ENCODE measurements at places on chromosomes 4 and X.

- ATAC-seq = no peak
Measured at GRCh38 chr4:88705805-88706492, 8.3 kb upstream of the NAP1L5 start.

DNA sequence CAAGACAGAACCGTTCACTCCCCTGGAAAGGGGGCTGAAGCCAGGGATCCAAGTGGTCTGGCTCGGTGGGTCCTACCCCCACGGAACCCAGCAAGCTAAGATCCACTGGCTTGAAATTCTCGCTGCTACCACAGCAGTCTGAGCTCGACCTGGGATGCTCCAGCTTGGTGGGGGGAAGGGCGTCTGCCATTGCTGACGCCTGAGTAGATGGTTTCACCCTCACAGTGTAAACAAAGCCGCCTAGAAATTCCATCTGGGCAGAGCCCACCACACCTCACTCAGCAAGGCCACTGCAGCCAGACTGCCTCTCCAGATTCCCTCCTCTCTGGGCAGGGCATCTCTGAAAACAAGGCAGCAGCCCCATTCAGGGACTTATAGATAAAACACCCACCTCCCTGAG is 13.4 kb upstream of the PBDC1 start:
- no peak for ATAC-seq

GRCh38 chr4:79078339-79078738 is 139.1 kb upstream of the PAQR3 start:
- no peak for ATAC-seq

GRCh38 chrX:63747331-63747730 is 37.7 kb downstream of the ARHGEF9 start:
- no peak for ATAC-seq

DNA sequence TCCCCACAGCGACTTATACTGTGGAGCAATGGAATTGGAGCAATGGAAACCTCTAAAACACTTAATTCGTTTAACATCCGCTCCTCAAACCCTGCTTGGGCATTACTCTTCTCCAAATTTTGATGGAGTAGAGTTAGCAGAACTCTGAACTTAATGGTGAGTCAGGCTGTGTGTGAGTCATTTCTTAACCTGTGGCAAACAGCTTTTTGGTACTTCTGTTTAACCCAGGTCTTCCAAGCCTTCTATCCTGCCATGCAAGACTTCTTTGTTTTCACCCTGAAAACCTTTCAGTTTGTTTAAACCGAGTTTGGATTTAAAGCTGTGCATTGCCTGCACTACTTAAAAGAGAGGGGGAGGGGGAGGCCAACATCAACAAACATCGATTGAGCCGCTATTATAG is 3.6 kb upstream of the AMOT start:
- no peak for ATAC-seq

DNA sequence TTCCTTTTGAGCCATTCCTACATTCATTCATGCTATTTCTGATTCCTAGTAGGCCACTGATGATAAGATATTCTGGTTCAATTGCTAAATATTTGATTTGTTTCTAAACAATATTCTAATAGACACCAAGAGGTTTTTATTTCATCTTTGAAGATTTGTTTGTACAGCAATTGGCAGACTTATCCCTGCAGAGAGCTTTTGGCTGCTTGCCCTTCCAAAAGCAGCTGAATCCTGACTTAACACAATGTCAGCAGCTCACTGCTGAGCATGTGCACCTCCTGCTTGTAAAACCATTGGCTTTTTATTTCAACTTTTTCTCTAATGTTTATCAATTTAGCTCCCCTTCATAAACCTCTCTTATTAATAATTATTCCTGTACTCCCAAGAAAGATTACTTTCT is 45.3 kb downstream of the MMRN1 start:
- ATAC-seq = no peak

- no peak for ATAC-seq
Measured at GRCh38 chr4:86035688-86036087, 324.2 kb downstream of the MAPK10 start.

DNA sequence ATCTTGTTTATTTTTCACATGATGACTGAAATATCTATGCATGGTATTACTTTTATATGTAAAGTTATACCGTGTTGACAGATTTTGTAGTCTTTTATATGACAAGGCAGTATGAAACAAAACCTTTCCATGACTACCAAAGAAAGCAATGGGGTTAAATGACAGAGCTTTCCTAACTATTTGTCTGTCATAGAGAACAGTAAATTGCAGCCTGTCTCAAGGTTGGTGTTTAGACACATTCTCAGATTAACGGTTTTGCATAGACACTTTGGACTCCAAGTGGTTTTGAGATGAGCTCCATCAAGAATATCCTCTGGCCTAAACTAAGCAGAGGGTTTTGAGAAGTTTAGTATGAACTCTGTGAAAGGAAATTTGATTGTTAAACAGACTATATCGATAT is 180.7 kb upstream of the TENM3 start:
- no peak for ATAC-seq

GRCh38 chrX:111339212-111339611 is 68.9 kb upstream of the CAPN6 start:
- ATAC-seq = no peak

DNA sequence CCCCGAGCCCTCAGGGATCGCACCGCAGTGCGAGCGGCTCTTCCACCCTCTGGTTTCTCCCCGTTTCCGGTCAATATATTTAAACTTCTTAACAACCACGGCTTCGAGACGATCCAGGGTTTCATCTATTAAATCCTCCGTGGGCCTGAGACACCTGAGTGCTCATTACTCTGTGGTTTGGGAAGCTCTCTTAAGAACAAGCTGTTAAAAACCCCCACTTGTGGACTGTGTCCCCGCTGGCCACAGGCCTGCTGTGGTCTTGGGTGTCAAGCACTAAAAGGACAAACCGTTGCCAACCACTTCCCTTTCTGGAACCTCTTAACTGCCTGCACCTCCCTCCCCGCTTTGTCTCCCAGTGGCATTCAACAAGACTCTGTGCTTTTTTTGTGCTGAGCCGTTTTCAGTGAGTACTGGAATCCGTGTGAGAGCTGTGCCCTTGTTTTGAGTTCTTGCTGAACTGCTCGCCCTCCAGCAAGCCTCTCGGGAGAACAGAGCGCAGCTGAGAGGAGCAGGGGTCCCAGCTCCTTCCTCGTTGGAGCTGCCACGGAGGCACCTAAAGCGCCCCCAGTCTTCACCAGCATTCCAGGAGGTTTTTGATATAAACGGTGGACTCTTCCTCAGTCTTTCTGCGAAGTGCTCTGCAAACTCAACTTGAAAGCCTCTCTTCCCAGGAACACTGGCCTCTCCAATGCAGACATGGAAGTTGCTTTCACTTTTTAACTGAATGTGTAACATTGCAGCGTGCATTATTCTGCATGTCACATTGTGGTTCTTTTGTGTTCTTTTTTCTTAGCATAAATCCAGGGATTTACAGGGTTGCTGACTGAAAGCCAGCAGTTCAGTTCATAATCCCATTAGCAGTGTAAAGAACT is 691 bp upstream of the IGFBP7 start:
- peak; percentile 53 for ATAC-seq

DNA sequence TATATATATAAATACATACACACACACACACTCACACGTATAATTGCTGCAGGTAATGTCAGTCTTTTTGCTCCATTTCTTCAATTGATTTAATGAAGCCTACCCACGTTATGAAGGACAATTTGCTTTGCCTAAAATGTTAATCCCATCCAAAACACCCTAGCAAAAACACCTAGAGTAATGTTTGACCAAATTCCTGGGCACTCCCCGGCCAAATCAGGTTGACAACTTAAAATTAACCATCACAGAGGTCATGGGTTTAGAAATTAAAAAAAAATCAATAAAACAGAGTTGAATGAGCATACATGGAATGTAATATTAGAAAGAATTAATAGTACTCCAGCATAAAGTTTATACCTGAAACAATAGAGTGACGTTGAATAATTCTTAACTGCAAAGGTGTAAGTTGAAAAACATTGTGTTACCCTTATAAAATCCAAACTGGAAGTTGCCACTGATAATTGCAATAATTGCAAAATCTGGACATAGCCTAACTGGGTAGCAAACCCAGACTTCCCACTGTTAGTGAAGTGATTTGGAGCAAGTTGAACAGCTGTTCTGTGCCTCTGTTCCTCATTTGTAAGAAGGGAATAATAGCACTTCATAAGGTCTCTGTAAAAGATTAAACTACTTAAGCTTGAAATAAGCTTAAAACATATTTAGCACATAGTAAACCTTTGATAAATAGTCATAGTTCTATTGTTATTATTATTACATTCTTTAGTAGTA is 2120.5 kb downstream of the PCDH7 start:
- no peak for ATAC-seq

GRCh38 chr4:20901851-20902250 is 201.6 kb downstream of the PACRGL start:
- ATAC-seq = no peak

- ATAC-seq = no peak
Measured at GRCh38 chr4:111736516-111736915, 408.7 kb upstream of the FAM241A start.
